ENCODE measurements at places on chromosomes 13 and 19. TPM values are rescaled to one million over a fixed set of nuclear protein-coding genes. Genes with fewer than 3 reads are reported as not detected.

Gene RUBCNL
- total RNA-seq, result 1.9 TPM

Gene FFAR2
- total RNA-seq, result not detected

Gene NLRP5
- not detected for total RNA-seq

Gene PROSER1
- total RNA-seq, result 74.3 TPM

Gene FPR1
- total RNA-seq, result not detected

Gene CCDC70
- not detected for total RNA-seq

Gene IZUMO2
- total RNA-seq, result 3.5 TPM

GRCh38 chr13:24134231-24134630, 26.3 kb upstream of the SPATA13 start:
- peaks cover 19% of the 10 kb centered on the region for H3K4me1 ChIP-seq
- H3K4me3 ChIP-seq, result no peak overlapping the region
- H3K36me3 ChIP-seq, result peaks cover 13% of the 10 kb centered on the region
- no peaks in the 10 kb centered on the region for H3K27me3 ChIP-seq
- H3K27ac ChIP-seq, result no peak overlapping the region
- no peak for DNase-seq

GRCh38 chr19:31548941-31549340, 199.7 kb upstream of the TSHZ3 start:
- H3K4me1 ChIP-seq, result peaks cover 18% of the 10 kb centered on the region
- peaks cover 9% of the 10 kb centered on the region for H3K27me3 ChIP-seq

DNA sequence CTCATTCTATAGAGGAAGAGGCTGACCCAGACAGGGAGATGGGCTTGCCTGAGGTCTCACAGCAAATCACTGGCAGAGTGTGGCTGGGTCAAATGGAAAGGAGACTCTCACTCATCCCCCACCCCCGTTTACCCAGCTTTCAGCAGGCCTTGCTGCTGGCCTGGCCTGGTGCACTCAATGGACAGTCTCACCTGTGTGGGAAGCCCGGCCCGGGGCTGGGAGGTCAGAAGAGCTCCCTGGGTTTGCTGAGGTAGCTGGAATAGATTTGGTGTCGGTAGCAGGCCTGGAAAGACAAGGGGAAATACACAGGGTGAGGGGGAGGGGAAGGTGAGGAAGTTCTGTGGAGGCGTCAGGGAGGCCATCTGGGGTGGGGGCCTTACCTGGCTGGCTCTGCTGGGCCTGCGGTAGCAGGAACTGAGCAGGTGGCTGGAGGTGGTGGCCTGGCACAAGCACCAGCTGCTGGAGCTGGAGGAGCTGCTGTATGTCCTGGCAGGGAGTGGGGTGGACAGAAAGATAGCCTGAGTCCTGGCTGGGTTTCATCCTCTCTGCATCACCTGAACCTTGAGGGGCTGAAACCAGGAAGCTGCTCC, 23.5 kb downstream of the ZNF574 start:
- H3K4me1 ChIP-seq, result peaks cover 16% of the 10 kb centered on the region
- no peaks in the 10 kb centered on the region for H3K36me3 ChIP-seq
- H3K4me3 ChIP-seq, result no peak overlapping the region

- peaks cover 3% of the 10 kb centered on the region for H3K36me3 ChIP-seq
- H3K4me3 ChIP-seq, result no peak overlapping the region
- no peaks in the 10 kb centered on the region for H3K4me1 ChIP-seq
- H3K27me3 ChIP-seq, result no peaks in the 10 kb centered on the region
- no peak overlapping the region for H3K27ac ChIP-seq
Measured at GRCh38 chr13:35179494-35179893, 237.4 kb downstream of the NBEA start.

DNA sequence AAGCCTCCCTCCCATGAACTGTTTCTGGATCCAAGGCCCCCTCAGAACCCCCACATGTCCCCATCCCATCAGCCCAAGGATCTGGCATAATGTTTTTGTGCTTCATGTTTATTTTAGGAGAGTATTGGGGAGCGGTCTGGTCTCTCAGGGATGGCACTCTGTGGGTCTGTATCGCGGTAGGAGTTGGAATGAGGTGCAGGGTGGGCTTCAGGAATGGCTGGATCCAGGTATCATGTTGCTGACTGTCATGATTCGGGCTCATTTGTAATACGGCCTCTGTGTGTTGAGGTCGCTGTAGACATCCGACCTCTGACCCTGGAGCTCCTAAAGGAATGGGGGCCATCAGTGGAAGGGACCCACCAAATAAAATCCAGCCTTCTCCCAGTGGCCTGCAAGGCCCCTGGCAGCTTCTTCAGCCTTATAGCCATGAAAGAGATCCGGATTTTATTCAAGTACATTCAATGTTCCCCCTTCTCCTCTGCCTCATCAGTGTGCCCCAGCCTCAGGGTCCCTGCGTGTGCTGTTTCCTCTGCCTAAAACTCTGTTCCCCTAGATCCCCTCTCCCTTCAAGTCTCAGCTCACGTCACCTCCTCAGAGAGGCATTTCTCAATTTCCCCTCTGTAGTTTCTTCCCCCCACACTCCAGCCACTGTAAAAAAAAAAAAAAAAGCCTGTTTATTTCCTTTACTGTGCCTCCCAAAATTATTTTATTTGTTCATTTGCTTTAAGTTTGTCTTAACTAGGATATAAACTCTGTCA, 2.2 kb downstream of the HCST start:
- no peak for DNase-seq
- H3K27ac ChIP-seq, result no peak overlapping the region
- H3K4me1 ChIP-seq, result peaks cover 33% of the 10 kb centered on the region
- H3K4me3 ChIP-seq, result no peak overlapping the region
- no peaks in the 10 kb centered on the region for H3K36me3 ChIP-seq

DNA sequence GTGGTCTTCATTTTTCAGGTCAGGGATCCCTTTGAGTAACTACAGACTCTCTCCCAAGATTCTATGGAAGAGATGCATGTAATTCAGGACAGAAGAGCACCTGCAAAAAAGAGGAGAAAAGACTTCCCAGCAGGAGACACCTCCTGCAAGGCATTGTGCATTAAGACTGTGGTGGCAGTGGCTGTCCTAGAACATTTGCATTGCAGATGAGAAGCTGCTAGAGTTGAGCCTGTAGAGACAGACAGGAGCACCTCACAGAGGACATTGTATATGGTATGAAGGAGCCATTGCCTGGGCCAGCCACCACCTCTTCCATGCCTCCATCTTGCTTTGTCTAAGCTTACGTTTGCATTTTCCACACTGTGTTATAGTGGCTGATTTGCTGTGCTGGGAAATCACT, 11.2 kb upstream of the MYO16 start:
- peaks cover 27% of the 10 kb centered on the region for H3K4me1 ChIP-seq
- H3K27ac ChIP-seq, result no peak overlapping the region
- no peaks in the 10 kb centered on the region for H3K36me3 ChIP-seq
- no peaks in the 10 kb centered on the region for H3K27me3 ChIP-seq
- H3K4me3 ChIP-seq, result no peak overlapping the region

DNA sequence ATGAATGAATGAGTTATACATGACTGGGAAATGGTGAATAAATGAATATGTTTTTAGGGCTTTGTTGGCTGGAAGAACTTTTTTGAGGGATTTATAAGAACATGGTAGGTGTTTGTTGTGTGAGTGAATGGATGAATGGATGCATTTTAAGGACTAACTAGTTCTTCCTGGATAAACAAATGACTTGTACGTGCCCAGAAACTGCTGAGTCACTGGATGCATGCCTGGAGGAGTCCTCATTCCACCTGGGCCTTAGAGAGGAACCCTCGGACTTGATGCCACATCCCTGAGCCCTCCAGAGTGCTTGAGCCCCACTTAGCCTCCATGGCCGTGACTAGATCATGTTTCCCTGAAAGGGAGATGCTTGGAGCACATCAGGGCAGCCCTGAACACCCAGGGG, 153.4 kb downstream of the DPF1 start:
- H3K27ac ChIP-seq, result peak overlapping the region; percentile 1
- H3K27me3 ChIP-seq, result no peaks in the 10 kb centered on the region

DNA sequence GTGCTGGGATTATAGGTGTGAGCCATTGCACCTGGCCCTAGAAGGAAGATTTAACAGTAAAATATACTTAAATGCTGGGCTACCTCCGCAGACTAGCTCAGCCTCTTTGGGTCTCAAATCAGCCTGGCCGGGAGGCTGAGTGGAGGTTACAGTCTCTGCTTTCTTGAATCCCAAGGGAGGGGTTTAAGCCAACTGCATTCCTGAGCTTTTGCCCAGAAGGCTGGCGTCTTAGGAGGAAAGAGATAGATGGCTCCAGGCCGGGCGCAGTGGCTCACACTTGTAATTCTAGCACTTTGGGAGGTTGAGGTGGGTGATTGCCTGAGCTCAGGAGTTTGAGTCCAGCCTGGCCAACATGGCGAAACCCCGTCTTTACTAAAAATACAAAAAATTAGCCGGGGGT, 623 bp upstream of the C5AR1 start:
- H3K36me3 ChIP-seq, result no peaks in the 10 kb centered on the region
- no peak overlapping the region for H3K27ac ChIP-seq
- no peak overlapping the region for H3K4me3 ChIP-seq
- peaks cover 2% of the 10 kb centered on the region for H3K4me1 ChIP-seq

DNA sequence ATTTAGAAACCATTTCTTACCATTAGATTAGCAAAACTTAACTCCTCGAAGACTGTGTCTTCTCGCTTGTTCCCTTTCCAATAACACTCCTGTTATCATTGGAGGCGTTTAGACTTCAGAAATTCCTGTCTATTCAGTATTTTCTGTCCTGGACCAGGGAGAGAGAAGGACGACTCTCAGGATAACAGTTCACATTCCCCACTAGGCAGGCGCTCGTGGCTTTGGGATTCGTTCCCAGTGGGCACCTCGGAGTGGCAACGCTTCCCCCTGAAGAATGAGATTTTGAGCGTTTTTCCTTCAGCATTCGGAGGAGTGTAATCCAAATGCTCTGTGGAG, 429 bp upstream of the ZNF225 start:
- H3K4me3 ChIP-seq, result peak overlapping the region; percentile 98
- peaks cover 43% of the 10 kb centered on the region for H3K36me3 ChIP-seq
- no peak for DNase-seq
- no peaks in the 10 kb centered on the region for H3K27me3 ChIP-seq
- peaks cover 9% of the 10 kb centered on the region for H3K4me1 ChIP-seq
- peak overlapping the region; percentile 93 for H3K27ac ChIP-seq

DNA sequence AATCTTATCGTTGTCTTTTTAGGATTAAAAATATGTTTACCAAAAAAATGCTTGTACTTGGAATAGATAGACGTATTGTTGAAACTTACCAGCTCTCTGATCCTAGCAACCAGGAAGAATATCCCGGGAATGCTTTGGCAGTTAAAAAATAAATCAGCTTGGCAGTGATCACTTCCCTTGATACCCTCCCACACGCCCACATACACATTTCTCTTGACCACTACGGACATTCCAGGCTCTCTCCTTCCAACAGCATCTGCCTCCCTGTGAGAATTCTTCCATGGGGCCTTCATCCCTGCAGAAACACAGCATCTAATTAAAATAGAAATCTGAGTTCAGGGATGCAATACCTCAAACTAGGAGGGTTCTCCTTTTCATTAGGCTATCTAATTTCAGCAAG, 57.9 kb downstream of the THSD1 start:
- no peaks in the 10 kb centered on the region for H3K36me3 ChIP-seq
- no peak overlapping the region for H3K4me3 ChIP-seq
- H3K4me1 ChIP-seq, result no peaks in the 10 kb centered on the region
- no peaks in the 10 kb centered on the region for H3K27me3 ChIP-seq
- no peak for DNase-seq
- no peak overlapping the region for H3K27ac ChIP-seq

- no peak for DNase-seq
- H3K27me3 ChIP-seq, result no peaks in the 10 kb centered on the region
- peak overlapping the region; percentile 76 for H3K27ac ChIP-seq
- peaks cover 6% of the 10 kb centered on the region for H3K36me3 ChIP-seq
- H3K4me3 ChIP-seq, result no peak overlapping the region
- H3K4me1 ChIP-seq, result peaks cover 32% of the 10 kb centered on the region
Measured at GRCh38 chr13:52701728-52702465, 37.7 kb downstream of the CNMD start.

- H3K27me3 ChIP-seq, result no peaks in the 10 kb centered on the region
- no peaks in the 10 kb centered on the region for H3K4me1 ChIP-seq
- H3K36me3 ChIP-seq, result 0 out of 2 replicates have a peak, but pooled peaks cover 2% of the 10 kb centered on the region
- no peak for DNase-seq
- no peak overlapping the region for H3K4me3 ChIP-seq
Measured at GRCh38 chr19:38196948-38197656, 26.9 kb downstream of the DPF1 start.

DNA sequence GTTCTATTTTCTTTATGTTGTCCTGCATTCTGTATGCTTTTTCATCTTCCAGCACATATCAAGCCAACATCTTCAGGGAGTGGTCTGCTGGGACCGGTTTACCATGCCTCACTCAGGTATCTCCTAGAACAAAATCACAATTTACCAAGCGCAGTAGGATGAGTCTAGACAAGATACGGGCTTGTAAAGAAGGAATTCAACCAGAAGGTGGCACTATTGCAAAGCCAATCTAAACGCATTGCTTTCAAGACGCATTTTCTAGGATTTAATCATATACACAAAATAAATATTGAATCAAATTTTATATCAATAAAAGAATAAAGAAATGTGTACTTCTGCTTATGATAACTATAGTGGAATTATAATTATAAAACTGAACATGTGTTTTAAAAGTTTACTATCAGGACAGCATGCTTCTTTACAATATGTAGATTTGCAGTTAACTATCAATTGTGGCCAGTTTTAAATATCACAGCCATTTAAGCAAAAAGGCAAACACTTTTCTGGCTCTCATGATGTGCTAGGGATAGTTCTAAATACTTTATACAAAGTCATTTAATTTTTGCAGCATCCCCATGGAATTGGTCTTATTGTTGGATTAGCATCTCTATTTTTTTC, 16.1 kb upstream of the TPP2 start:
- H3K27me3 ChIP-seq, result no peaks in the 10 kb centered on the region
- H3K27ac ChIP-seq, result no peak overlapping the region
- no peak overlapping the region for H3K4me3 ChIP-seq
- 0 out of 2 replicates have a peak, but pooled peaks cover 4% of the 10 kb centered on the region for H3K4me1 ChIP-seq
- no peaks in the 10 kb centered on the region for H3K36me3 ChIP-seq

GRCh38 chr13:99282264-99283231, 24.4 kb upstream of the GPR18 start:
- H3K4me3 ChIP-seq, result no peak overlapping the region
- DNase-seq, result no peak
- H3K27me3 ChIP-seq, result no peaks in the 10 kb centered on the region
- no peak overlapping the region for H3K27ac ChIP-seq

DNA sequence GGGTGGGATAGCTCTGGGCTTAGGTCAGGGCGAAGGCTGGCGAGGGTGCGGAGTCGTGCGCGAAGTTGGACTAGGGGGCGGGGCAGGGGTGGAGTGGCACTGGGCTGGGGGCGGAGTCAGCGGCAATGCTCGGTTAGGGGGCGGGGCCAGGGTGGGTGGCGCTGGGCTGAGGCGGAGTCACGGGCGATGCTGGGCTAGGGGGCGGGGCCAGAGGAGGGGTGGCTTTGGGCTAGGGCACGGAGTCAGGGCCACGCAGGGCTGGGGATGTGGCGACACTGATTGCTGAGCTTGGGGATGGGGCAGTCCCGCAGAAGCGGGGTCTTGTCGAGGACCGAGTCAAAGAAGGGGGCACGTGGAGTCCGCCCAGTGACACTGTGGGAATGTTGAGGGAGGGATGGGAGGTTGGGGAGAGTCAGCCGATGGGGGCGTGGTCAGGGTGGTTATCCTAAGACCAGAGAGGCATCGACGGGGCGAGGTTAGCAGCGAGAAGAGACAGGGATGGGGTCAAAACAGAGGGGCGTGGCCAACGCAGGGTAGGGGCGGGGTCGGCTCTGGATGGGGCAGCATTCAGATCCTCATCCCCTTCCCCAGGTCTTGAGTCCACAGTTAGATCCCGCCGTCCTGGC, 8.7 kb downstream of the HOMER3 start:
- peak; percentile 99 for DNase-seq
- peaks cover 9% of the 10 kb centered on the region for H3K36me3 ChIP-seq
- peaks cover 12% of the 10 kb centered on the region for H3K4me1 ChIP-seq
- H3K27ac ChIP-seq, result peak overlapping the region; percentile 97
- peak overlapping the region; percentile 78 for H3K4me3 ChIP-seq

- H3K4me1 ChIP-seq, result peaks cover 27% of the 10 kb centered on the region
- no peak overlapping the region for H3K27ac ChIP-seq
Measured at GRCh38 chr19:17751912-17752273, 616 bp downstream of the FCHO1 start.

- H3K36me3 ChIP-seq, result no peaks in the 10 kb centered on the region
- H3K4me1 ChIP-seq, result peaks cover 22% of the 10 kb centered on the region
- H3K27ac ChIP-seq, result no peak overlapping the region
- DNase-seq, result no peak
Measured at GRCh38 chr13:27772651-27773425, 19.4 kb upstream of the GSX1 start.

Data from WTC11 (cell line).